ENCODE measurements at places on chromosomes 5 and 9.

- no peak for DNase-seq
Observed at GRCh38 chr9:134570711-134571325, 70.8 kb upstream of the COL5A1 start.

DNA sequence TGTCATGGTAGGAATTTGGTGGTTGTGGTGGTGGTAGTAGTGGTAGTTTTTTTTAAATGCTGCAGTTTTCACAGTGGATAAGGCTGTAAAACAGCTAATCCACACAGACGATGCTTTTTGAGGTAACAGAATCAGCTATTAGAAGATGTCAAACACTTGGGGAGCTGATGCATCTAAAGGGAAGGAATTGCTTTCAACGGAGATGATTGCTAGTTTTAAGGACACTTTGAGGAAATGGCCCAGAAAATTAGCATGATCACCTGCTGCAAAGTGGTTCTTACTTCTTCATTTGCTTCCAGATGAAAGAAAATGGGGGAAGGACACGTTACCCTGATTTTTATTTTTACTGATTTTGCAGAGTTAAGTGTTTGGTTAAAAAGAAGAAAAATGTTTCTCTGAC is 178.2 kb upstream of the ATP10B start:
- no peak for DNase-seq

DNA sequence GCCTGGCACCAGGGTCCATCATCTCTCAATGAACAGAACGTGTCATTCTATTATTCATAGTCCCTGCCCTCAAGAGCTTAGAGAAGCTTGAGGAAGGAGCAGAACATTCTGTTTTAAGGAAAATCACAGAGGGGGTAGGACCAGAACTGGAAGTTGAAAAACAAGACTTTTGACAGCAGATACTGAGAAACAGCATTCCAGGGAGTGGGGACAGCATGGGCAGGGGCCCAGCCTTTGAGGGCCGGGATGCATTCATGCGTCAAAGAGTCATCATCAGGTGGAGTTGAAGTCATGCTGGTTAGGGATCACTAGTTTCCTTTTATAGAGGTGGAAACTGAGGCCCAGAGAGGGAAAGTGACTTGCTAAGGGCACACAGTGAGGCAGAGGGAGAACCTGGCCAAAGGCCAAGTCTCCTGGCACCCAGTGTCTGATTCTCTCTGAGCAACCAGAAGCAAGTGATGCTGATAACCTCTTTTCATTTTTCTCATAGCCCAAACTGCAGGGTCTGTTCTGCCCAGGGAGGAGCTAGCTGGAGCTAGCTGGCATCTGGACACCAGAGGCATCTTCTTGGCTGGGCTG is 41.5 kb upstream of the STXBP1 start:
- DNase-seq = no peak

- no peak for DNase-seq
Observed at GRCh38 chr9:34624475-34625185, 4.2 kb downstream of the ARID3C start.

GRCh38 chr5:95217351-95217750 is 67.5 kb downstream of the MCTP1 start:
- no peak for DNase-seq

DNA sequence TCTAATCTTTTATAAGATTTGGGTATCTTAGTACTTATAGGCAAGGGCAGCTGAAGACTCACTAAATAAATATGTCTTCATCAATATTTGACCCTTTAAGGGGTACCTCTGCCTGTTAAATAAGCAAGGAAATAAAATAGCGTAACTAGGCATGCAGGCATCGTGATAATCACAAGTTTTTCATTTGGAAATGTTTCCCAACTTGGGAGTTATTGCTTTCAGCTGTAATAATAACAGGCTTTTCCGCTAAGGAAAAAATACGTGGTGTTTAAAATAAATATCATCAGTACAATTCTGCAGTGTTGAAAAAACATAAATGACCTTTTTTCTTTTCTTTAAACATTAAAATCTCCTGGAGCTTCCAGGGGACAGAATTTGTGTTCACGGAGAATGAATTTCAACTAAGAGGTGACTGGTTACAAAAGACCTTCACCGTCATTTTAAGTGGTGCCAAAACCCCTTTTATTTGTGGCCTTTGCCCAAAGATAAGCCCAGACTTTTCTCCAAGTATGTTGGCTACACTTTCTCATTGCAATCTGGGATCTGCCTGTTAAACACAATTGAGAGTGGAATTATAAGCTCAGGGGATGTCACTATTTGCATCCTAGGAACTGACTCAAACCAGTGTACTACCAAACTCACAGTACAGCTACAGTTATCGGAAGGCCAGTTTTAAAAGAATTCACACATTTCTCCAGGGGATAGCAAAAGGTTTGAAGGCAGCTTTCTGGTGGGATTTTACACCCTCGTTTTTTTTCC is 218.6 kb downstream of the FBXL7 start:
- DNase-seq = no peak

GRCh38 chr5:55495216-55495615 is 39.5 kb downstream of the PLPP1 start:
- DNase-seq = no peak

- no peak for DNase-seq
Observed at GRCh38 chr5:140225396-140225795, 50.4 kb downstream of the CYSTM1 start.

DNA sequence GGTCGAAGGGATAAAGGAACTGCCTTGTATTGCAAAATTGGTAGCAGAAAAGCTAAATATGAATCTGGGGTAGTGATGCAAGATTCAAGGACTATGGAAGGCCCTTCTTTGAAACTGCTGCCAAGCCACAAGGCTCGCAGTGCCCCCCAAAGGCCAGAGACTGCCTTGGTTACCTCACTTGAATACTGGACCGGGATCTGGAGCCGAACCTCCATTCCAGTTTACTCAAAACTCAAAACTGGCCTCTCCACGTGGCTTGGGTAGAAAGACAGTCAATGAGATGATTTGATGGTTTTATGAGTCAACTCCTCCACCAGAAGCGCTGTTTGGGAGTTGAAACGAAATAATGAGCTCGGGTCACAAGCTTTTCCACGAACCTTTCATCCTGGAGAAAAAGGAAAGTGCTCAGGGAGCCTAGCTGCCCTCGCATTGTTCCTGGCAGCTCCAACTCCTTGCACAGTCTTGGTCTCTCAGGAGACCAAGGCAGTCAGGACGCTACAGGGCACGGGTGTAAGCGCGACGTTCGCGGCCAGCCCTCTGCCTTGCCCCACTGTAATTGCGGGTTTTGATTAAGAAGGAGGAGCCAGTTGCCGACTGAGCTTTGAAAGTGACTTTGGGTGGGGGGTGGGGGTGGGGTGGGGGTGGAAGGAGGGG is 2.8 kb downstream of the ST8SIA4 start:
- peak; percentile 36 for DNase-seq

GRCh38 chr5:64861281-64861680 is 92.6 kb downstream of the CWC27 start:
- no peak for DNase-seq

DNA sequence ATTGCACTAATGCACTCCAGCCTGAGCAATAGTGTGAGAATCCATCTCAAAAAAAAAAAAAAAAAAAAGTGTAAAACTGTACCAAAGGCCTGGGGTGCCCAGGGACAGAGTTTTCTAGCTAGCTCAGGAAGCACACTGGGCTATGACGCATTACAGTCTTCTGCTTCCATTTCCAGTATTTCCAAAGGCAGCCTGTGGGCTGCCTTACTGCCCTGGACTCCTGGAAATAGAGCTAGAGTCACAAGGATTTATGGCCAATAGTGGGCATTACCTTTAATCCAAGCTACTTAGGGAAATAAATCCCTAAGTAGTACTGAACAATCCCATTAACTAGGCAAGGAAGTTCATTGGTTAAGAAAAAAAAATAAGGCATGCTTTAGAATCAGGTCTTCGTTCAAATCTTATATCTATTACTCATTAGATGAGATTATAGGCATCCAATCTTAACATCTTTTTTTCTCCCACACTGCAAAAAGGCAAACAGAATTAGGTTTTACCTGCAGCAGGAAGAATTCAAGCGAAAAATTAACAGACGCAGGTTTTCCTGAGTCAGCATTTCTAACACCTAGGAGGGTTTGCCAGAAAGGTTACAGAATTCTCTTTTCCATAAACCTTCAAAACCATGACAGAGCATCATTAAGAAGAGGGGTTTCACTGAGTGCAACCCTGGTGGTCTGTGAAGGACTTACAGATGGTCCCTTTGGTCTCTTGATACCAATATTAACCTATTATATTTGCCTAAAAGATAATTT is 85.6 kb upstream of the CCDC112 start:
- DNase-seq = no peak

DNA sequence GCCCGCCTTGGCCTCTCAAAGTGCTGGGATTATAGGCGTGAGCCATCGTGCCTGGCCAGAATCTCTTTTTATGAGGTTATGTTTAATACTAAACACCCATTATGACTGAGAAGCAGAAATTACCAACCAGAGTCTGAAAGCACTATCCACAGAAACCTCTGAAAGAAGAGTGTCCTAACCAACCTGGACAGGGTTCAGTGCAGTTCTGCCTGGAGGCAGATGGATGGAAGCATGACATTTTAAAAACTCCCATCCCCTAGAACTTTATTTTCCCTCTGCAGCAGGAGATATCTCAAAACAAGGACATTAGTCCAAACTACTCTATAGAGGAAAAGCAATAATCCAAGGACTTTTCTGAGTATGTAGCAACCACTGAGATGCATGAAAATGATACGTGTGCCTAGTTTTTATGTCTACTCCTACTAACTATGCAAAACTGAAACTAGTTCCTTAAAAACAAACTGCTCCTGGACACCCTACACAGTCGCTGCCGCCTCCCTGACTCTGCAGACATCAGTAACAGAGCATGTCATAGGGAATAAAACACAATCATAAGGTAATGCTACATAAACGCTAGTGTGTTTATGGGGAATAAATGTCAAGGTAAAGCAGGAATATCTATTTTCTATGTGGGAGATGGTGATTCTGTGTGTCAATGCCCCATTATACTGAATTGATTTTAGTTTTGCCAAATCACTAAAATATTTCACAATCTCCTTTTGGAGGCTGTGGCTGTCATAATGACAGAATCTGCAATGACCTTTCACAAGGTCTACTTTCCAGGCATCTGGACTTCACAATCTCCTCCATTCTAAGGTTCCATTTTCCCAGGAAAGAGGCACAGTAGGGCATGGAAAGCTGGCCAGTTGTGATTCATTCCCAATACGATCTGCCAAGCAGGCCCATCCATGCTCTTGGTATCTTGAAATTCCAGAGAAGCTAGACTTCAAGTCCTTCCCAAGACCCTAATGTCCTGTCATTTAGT is 122.8 kb downstream of the SIL1 start:
- DNase-seq = no peak

GRCh38 chr9:98168941-98169488 is 23.4 kb downstream of the CORO2A start:
- no peak for DNase-seq

GRCh38 chr9:104743376-104743985 is 4.0 kb upstream of the NIPSNAP3A start:
- DNase-seq = peak; percentile 83

- DNase-seq = no peak
Observed at GRCh38 chr9:132143359-132143758, 18.5 kb upstream of the NTNG2 start.

GRCh38 chr5:4104831-4105597 is 509.4 kb downstream of the IRX1 start:
- DNase-seq = no peak

DNA sequence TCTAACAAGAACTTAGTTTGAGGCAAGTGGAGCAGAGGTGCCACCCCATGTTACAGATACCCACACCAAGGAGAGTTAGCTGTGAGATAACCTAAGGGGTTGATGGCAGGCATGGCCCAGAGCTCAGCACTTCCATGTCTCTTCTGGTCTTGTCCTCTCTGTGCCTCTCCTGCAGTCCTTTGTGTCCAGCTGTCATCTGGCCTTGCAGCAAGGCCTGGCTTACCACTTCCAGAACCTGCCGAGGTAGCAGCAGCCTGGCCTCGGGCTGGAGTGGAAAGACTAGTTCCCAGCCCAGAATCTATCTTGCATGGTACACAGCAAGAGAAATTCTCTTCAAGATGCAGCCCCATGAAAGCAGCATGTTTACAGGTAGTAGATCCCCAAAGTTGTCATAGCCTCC is 41.5 kb downstream of the PIP5K1B start:
- no peak for DNase-seq

- DNase-seq = no peak
Observed at GRCh38 chr9:83620841-83621636, 1.9 kb upstream of the IDNK start.

- no peak for DNase-seq
Observed at GRCh38 chr9:88072831-88073375, 65.4 kb downstream of the SPATA31C2 start.

- no peak for DNase-seq
Observed at GRCh38 chr5:131357739-131358561, 94.1 kb downstream of the CDC42SE2 start.

DNA sequence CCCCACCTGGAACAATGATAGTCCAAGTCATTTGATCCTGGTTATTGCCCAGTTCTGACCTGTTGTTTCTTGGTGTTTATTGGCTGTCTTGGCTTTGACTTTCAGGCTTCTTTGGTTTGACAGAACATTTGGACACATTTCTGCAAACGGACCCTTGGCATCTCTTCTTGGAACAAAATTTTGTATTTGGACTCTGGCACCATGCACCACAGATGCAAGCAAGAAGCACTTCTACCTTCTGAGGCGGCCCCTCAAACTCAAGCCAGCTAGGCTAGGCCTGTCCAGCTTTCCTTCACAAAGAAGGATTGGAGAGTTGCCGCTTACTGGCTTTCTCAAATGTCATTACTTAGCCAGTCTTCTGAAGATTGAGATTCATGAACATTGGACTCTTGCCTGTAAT is 23.1 kb upstream of the FGF10 start:
- DNase-seq = no peak

DNA sequence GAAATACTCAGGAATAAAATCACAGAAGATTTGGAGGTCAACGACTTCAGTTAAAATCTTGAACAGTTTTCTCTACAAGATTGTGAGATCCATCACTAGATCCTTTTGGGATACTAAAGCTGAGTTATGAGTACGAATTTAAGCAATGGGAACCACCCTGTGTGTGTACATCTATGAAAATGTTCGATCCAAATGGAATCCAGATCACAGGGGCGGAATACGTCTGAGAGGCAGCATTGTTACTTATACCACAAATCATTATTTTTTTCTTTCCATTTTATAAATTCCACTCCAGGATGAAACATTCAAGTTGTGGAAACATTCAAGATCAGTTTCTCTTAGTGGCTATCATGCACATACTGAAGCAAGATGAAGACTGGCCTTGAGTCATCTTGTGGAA is 239.3 kb upstream of the PAPPA start:
- no peak for DNase-seq

DNA sequence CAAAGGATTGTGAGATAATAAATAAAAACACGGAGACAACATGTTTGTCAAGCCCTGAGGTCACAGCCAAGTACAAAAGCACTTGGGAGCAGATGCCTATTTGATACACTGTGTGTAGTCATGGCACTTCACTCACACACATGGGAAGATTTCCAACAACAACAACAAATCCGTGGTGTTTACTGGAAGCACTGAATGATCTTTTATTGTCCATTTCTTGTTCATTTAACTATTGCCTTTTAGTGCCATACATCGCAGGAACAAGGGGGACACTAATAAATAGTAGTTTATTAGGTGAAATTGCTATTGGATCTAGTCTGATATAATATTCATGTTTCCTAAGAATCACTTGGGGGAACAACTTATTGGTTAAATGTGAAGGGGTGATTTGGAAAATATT is 20.4 kb upstream of the GDNF start:
- DNase-seq = no peak

Data from bone marrow (tissue), 2 donors.